Activated CD4-positive, alpha-beta memory T cell treated with anti-CD3 and anti-CD28 coated beads for 36 hours (primary cell): ENCODE measurements at places on chromosomes 12 and 14. TPM values are rescaled to one million over a fixed set of nuclear protein-coding genes. Genes with fewer than 3 reads are reported as not detected.
A peak's percentile ranks its signal among the peaks of the same experiment; 100 is the strongest.

GRCh38 chr12:6551063-6551461 is 4.8 kb downstream of the IFFO1 start:
- peaks cover 34% of the 10 kb centered on the region for H3K4me1 ChIP-seq
- H3K27ac ChIP-seq: no peak overlapping the region
- no peak overlapping the region for H3K4me3 ChIP-seq
- DNase-seq: no peak
- H3K36me3 ChIP-seq: peaks cover 17% of the 10 kb centered on the region

Gene RIC8B
- 9.7 TPM for total RNA-seq

- DNase-seq: no peak
- H3K4me3 ChIP-seq: no peak overlapping the region
- peaks cover 5% of the 10 kb centered on the region for H3K36me3 ChIP-seq
Observed at GRCh38 chr14:71400871-71401321, 493.6 kb downstream of the PCNX1 start.

DNA sequence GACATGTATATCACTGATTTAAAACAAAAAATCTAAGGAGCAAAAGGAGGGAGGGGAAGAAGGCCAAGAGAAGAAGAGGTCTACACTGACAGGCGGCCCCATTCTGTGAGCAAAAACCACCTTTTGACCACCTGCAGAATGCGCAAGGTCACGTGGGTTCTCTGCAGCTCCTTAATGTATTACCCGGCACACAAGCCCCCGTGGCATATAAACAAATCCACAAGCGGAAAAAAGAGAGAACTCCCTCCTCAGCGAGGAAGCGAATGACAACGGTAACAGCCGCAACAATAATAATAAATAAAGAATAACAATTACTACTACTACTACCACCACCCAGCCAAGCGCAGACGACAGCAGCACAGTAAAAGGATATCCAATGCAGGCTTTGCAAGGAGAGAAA is 1.3 kb downstream of the KSR2 start:
- no peak overlapping the region for H3K27ac ChIP-seq
- no peak for DNase-seq
- peaks cover 8% of the 10 kb centered on the region for H3K4me1 ChIP-seq
- peaks cover 52% of the 10 kb centered on the region for H3K27me3 ChIP-seq

Gene TMEM121
- 10.2 TPM for total RNA-seq

DNA sequence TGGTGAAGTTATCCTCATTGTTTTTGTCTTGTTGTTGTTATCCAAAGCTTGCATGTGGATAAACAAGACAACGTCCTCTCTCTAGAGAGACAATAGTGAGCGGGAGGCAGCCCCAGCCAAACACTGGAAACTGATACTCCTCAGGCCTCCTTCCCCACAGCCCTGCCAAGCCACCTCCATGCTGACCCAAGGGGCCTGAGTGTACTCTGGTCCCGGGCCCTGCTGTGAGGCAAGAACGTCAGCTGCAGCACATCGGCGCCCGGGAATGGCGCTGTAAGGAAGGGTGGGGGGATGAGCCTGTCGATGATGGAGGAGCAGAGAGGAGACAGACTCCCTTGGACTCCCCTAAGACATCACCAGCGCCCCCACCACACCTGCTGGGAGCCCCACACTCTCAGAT is 83.6 kb downstream of the ANO2 start:
- H3K27me3 ChIP-seq: peaks cover 5% of the 10 kb centered on the region
- no peak overlapping the region for H3K4me3 ChIP-seq
- DNase-seq: no peak
- H3K4me1 ChIP-seq: no peaks in the 10 kb centered on the region

Gene RNASE4
- total RNA-seq: 0.70 TPM

DNA sequence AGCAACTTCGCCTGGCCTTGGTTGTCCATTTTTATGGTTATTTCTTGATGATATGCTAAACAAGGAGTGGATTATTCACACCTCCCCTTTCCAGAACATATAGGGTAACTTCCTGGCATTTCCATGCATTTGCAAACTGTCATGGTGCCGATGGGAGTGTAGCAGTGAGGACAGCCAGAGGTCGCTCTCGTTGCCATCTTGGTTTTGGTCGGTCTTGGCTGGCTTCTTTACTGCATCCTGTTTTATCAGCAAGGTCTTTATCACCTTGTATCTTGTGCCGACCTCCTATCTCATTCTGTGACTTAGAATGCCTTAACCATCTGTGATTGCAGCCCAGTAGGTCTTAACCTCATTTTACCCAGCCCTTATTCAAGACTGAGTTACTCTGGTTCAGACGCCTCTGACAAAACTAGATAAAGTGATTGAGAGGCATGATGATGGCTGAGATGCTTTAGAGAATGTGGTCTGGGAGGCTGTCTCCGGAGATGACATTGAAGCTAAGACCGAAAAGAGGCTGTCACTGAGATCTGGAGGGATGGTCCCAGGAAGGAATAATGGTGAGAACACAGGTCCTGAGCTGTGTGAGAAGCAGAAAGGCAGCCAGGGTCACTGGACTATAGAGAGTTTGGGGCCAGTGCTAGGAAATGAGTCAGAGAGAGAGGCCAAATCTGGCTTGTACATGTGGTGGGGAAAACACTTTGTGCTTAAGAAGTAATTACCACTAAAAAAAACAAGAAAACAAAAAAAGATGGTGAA is 2.9 kb downstream of the GLT1D1 start:
- no peak overlapping the region for H3K4me3 ChIP-seq
- no peaks in the 10 kb centered on the region for H3K36me3 ChIP-seq
- H3K27ac ChIP-seq: no peak overlapping the region
- peaks cover 25% of the 10 kb centered on the region for H3K27me3 ChIP-seq
- no peaks in the 10 kb centered on the region for H3K4me1 ChIP-seq
- DNase-seq: no peak

Gene KRT85
- total RNA-seq: not detected

Gene LRRC43
- 0.41 TPM for total RNA-seq

Gene C1R
- 2.2 TPM for total RNA-seq

- H3K36me3 ChIP-seq: no peaks in the 10 kb centered on the region
- no peak overlapping the region for H3K4me3 ChIP-seq
- peaks cover 9% of the 10 kb centered on the region for H3K4me1 ChIP-seq
- no peak overlapping the region for H3K27ac ChIP-seq
- no peak for DNase-seq
- no peaks in the 10 kb centered on the region for H3K27me3 ChIP-seq
Observed at GRCh38 chr12:6226679-6227051, 26.5 kb downstream of the CD9 start.

- no peaks in the 10 kb centered on the region for H3K36me3 ChIP-seq
- no peak for DNase-seq
- H3K27ac ChIP-seq: no peak overlapping the region
- no peaks in the 10 kb centered on the region for H3K4me1 ChIP-seq
- H3K4me3 ChIP-seq: no peak overlapping the region
Observed at GRCh38 chr12:75868501-75868900, 163.1 kb downstream of the PHLDA1 start.

Gene BAZ1A
- total RNA-seq: 67.8 TPM

DNA sequence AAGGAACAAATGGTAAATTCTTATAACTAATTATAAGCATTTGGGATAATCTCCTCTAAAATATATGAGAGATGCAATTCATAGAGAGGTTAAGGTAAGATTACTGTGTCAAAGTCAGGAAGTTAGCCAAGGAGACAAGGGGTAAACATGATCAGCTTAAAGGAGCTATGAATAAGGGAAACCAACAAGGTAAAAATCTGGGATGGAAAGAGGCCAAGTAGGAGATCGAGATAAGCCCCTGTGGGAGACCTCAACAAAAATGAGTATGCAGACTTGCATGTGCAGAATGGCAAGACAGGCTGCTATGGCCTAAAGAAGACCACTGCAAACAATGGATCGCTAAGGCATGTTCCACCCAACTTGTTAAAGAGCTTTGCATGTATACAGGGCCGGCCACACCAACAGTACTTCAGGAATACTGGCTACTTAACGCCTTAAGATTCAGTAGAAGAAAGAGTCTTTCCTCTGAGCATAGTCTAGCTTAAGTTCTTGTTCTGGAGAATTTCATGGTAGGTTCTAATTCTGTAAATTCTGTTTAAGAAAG is 738.6 kb downstream of the GALC start:
- H3K36me3 ChIP-seq: no peaks in the 10 kb centered on the region
- no peaks in the 10 kb centered on the region for H3K27me3 ChIP-seq
- H3K4me1 ChIP-seq: no peaks in the 10 kb centered on the region
- H3K27ac ChIP-seq: no peak overlapping the region

DNA sequence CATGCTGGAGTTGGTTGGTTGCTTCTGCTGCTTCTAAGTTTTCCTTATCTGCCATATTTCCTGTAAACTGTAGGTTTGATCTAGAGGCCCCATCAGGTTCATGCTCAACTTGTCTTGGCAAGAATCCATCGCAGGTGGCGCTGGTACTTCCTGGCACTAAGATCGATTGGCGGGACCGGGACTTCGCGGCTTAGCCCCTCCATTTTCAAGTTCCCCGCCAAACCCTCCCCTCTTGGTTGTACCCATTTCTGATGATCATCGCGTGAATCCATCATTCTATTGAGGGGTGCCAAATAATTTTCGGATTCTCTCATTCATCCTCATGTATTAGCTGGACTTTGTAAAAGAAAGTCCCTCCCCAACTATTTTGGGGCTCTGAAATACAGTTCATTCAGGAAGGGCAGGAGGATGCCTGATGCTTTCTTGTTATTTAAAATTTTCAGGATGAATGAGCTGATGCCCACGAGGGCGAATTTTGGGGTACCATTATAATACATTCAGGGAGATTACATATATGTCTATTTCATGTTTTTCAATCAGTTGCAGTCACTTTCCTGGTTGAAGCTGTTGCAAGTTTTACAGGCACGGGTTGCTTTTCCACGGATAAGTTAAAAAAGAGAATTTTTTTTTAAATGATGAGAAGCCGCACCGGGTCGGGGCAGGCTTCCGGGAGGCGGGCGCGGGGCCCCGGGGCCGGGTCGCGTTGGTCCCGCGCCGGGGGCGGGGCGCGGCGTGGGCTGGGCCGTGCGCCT is 395 bp upstream of the BRI3BP start:
- H3K27ac ChIP-seq: peak overlapping the region; percentile 90
- peaks cover 4% of the 10 kb centered on the region for H3K36me3 ChIP-seq
- peak; percentile 94 for DNase-seq
- no peaks in the 10 kb centered on the region for H3K27me3 ChIP-seq

DNA sequence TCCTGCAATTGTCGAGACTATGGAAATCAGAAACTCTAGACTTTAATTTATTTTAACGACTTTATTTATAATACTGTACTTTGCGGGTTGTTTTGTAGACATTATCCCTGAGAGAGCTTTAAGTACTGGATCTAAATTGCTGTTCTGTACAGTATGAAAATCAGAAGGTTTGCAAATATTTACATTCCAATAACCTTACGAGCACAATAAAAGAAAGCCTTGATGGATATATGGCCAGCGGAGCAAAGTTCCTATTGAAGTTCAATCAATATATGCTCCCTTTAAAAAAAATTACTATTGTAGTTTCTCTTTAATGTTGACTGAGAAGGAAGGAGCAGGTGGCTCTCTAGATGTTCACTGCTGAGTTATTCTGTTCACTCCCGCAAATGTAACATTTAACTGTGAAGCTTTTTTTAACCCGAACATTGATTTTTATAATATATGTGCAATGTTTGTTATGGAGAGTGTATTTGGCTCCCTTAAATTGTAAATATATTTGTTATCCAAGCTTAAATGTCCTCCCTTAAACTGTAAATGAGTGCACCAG is 235.3 kb downstream of the PLCZ1 start:
- H3K27ac ChIP-seq: no peak overlapping the region
- no peaks in the 10 kb centered on the region for H3K36me3 ChIP-seq
- no peaks in the 10 kb centered on the region for H3K4me1 ChIP-seq
- DNase-seq: no peak

- no peak overlapping the region for H3K27ac ChIP-seq
- peaks cover 8% of the 10 kb centered on the region for H3K27me3 ChIP-seq
- no peak overlapping the region for H3K4me3 ChIP-seq
- H3K4me1 ChIP-seq: peaks cover 17% of the 10 kb centered on the region
- no peak for DNase-seq
- H3K36me3 ChIP-seq: no peaks in the 10 kb centered on the region
Observed at GRCh38 chr14:20956376-20956976, 1.2 kb downstream of the RNASE2 start.

- H3K27ac ChIP-seq: no peak overlapping the region
- DNase-seq: no peak
- no peak overlapping the region for H3K4me3 ChIP-seq
- H3K4me1 ChIP-seq: no peaks in the 10 kb centered on the region
- no peaks in the 10 kb centered on the region for H3K27me3 ChIP-seq
- H3K36me3 ChIP-seq: no peaks in the 10 kb centered on the region
Observed at GRCh38 chr12:78916845-78917480, 52.4 kb downstream of the SYT1 start.

DNA sequence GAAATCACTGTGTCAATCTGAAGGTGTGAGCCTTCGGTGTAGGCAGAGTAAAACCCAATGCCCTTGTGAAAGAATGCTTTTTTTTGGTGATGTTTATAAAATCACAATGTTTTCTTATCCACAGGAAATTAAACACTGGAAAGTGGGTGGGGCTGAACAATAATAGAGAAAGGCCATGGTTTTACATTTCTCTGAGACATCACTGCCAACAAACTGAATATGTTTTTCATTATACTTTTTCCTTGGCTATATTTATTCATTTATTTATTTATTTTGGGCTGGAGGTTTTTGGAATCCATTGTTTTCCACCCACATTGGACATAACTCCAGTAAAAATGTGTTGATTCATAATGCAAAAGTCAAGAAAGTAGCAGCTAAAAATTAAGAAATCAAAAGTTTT is 16.9 kb downstream of the LRRK2 start:
- no peak for DNase-seq
- H3K4me1 ChIP-seq: no peaks in the 10 kb centered on the region
- no peak overlapping the region for H3K27ac ChIP-seq
- no peaks in the 10 kb centered on the region for H3K27me3 ChIP-seq
- H3K36me3 ChIP-seq: no peaks in the 10 kb centered on the region

GRCh38 chr14:101980700-101981099 is 16.3 kb downstream of the DYNC1H1 start:
- no peaks in the 10 kb centered on the region for H3K27me3 ChIP-seq
- H3K4me1 ChIP-seq: peaks cover 12% of the 10 kb centered on the region

DNA sequence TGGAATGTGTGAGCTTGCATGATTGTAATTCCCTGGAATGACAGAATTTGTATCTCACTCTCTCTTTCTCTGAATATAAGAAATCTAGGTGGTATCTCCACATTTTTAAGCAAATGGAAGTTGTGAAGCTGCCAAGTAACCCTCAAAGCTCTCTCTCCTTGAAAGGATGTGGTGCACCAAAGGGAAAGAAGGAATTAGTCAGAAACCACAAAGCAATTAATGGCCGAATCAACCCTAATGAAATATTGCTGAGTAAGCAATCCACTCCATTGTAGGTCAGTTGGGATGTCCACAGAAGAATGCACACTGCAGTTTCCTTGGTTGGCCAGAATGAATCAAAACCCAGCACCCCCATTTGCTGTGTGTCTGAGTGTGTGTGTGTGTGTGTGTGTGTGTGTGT is 153.5 kb downstream of the KCNA5 start:
- H3K36me3 ChIP-seq: no peaks in the 10 kb centered on the region
- peaks cover 16% of the 10 kb centered on the region for H3K27me3 ChIP-seq
- no peak for DNase-seq
- H3K4me1 ChIP-seq: no peaks in the 10 kb centered on the region
- H3K27ac ChIP-seq: no peak overlapping the region
- no peak overlapping the region for H3K4me3 ChIP-seq

Gene TAS2R7
- total RNA-seq: not detected
